Activated naive CD8-positive, alpha-beta T cell treated with anti-CD3 and anti-CD28 coated beads, Interleukin-2, amount 50 U/mL, for 24 hours (primary cell): ENCODE measurements at places on chromosomes 5 and 9.

- no peak overlapping the region for H3K27ac ChIP-seq
- no peaks in the 10 kb centered on the region for H3K27me3 ChIP-seq
- H3K4me3 ChIP-seq: no peak overlapping the region
- no peak for DNase-seq
- no peaks in the 10 kb centered on the region for H3K36me3 ChIP-seq
Observed at GRCh38 chr5:26518065-26518464, 520.3 kb downstream of the CDH9 start.

GRCh38 chr9:94785215-94786169, 59.0 kb downstream of the AOPEP start:
- H3K36me3 ChIP-seq: no peaks in the 10 kb centered on the region
- H3K4me1 ChIP-seq: peaks cover 5% of the 10 kb centered on the region
- H3K4me3 ChIP-seq: no peak overlapping the region
- H3K27me3 ChIP-seq: no peaks in the 10 kb centered on the region
- no peak overlapping the region for H3K27ac ChIP-seq

DNA sequence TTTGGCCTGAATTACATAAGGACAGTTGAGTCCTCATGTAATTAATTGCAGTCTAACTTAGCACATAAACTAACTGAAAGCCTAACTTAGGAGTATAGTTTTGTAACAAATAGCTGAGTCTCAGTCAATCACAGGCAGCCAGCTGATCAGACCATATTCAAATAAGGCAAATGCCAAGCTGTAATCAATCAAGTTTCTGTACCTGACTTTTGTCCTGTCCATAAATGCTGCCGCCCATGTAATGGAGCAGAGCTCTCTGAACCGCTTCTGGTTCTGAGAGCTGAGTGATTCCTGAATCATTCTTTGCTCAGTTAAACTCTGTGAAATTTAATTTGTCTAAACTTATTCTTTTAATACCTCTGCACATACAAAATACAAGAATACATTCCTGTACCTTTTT, 104.8 kb downstream of the TSSK1B start:
- H3K4me3 ChIP-seq: no peak overlapping the region
- no peak overlapping the region for H3K27ac ChIP-seq
- DNase-seq: no peak
- peaks cover 17% of the 10 kb centered on the region for H3K4me1 ChIP-seq
- H3K27me3 ChIP-seq: no peaks in the 10 kb centered on the region

DNA sequence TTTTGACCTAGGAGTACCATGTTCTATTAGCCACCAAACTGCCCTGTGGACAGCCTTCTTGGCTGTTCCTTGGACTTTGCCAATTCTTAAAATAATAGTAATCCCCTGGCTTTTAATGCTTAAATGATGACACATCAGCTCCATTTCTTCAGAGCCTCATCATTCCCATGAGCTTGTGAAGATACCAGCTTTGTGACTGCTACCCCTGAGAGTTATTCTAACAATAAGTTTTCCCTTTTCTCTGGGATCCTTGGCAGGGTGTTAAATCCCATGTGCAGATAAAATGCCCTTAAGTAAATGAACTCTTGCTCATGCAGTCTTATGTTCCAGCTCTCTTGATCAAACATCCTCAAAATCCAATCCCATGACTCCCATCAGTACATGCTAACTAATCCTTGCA, 415.3 kb downstream of the CETN3 start:
- no peak for DNase-seq
- no peak overlapping the region for H3K27ac ChIP-seq
- no peaks in the 10 kb centered on the region for H3K36me3 ChIP-seq
- H3K4me3 ChIP-seq: no peak overlapping the region
- no peaks in the 10 kb centered on the region for H3K27me3 ChIP-seq

- H3K27ac ChIP-seq: no peak overlapping the region
- H3K4me1 ChIP-seq: no peaks in the 10 kb centered on the region
- H3K27me3 ChIP-seq: no peaks in the 10 kb centered on the region
- no peak overlapping the region for H3K4me3 ChIP-seq
- DNase-seq: no peak
Observed at GRCh38 chr9:19759066-19759465, 29.8 kb downstream of the SLC24A2 start.

DNA sequence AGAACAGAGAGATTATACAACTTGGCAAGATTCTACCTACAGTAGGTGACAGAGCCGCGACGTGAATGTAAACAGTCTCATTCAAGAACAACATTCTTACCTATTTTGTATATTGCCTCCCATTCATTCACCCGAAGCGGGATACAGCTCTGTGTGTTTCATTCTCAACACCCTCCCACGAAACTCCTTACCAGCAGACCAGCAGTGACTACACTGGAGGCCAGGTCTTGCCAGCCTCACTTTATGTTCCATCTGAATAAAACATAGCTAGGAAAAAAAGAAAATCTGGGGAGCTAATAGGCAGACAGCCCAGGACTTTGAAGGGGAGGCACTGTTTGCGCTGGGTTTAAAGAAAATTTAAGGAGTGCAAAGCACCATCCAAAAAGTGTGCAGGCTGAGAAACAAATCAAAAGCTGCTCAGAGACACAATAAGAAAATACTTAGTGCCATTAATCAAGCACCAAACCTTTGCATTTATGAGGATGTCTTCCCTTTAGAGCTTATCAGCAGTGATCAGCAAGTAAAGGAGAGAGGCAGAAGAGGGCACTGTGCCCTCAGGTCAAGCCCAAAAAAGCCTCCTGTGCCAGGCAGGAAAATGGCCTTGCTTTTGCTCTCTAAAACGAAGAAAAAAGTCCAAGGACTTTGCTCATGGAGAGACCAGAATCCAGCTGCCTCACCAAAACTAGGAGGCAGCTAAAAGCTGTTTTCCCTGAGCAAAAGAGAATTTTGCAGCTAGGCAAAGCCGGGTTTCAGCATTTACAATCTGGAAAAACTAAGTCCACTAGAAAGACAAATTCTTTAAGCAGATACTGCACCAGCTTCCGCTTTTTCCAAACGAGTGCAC, 295.1 kb downstream of the BNC2 start:
- H3K4me3 ChIP-seq: no peak overlapping the region
- H3K27ac ChIP-seq: no peak overlapping the region
- no peak for DNase-seq
- no peaks in the 10 kb centered on the region for H3K36me3 ChIP-seq
- H3K4me1 ChIP-seq: no peaks in the 10 kb centered on the region
- no peaks in the 10 kb centered on the region for H3K27me3 ChIP-seq

DNA sequence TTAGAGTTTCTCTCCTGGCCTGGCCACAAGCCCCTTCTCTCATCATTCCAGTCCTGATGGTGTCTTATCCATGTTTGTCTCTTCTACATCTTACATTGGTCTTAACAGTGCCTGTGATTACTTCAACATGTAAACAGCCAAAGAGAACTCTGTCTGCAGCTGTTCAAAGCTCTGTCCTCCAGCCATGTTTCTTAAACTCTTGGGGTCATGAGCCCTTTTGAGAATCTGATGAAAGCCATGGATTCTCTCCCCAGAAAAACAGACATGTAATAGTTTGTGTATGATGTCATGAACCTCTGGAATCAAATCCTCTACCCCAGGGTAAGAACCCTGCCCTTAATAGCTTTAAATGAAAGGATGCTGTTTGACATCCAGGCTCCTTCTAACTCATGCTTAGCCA, 30.1 kb downstream of the MAMDC2 start:
- H3K4me1 ChIP-seq: no peaks in the 10 kb centered on the region
- DNase-seq: no peak
- no peak overlapping the region for H3K27ac ChIP-seq
- H3K27me3 ChIP-seq: peaks cover 4% of the 10 kb centered on the region
- H3K4me3 ChIP-seq: no peak overlapping the region

GRCh38 chr5:72324189-72324825, 4.1 kb downstream of the PTCD2 start:
- DNase-seq: no peak
- H3K4me3 ChIP-seq: no peak overlapping the region
- no peaks in the 10 kb centered on the region for H3K27me3 ChIP-seq
- peaks cover 15% of the 10 kb centered on the region for H3K4me1 ChIP-seq
- no peak overlapping the region for H3K27ac ChIP-seq

GRCh38 chr5:424301-425110, 18.5 kb upstream of the EXOC3 start:
- no peak for DNase-seq
- peaks cover 6% of the 10 kb centered on the region for H3K27me3 ChIP-seq
- no peak overlapping the region for H3K4me3 ChIP-seq
- H3K36me3 ChIP-seq: peaks cover 19% of the 10 kb centered on the region

GRCh38 chr9:37100327-37100726, 20.0 kb upstream of the ZCCHC7 start:
- no peak overlapping the region for H3K4me3 ChIP-seq
- H3K4me1 ChIP-seq: peaks cover 5% of the 10 kb centered on the region
- H3K36me3 ChIP-seq: no peaks in the 10 kb centered on the region
- no peaks in the 10 kb centered on the region for H3K27me3 ChIP-seq
- no peak for DNase-seq
- H3K27ac ChIP-seq: no peak overlapping the region

GRCh38 chr5:756865-757345, 27.6 kb downstream of the ZDHHC11B start:
- no peaks in the 10 kb centered on the region for H3K36me3 ChIP-seq
- peaks cover 8% of the 10 kb centered on the region for H3K27me3 ChIP-seq
- no peak overlapping the region for H3K27ac ChIP-seq
- H3K4me1 ChIP-seq: peaks cover 19% of the 10 kb centered on the region
- DNase-seq: no peak
- no peak overlapping the region for H3K4me3 ChIP-seq

DNA sequence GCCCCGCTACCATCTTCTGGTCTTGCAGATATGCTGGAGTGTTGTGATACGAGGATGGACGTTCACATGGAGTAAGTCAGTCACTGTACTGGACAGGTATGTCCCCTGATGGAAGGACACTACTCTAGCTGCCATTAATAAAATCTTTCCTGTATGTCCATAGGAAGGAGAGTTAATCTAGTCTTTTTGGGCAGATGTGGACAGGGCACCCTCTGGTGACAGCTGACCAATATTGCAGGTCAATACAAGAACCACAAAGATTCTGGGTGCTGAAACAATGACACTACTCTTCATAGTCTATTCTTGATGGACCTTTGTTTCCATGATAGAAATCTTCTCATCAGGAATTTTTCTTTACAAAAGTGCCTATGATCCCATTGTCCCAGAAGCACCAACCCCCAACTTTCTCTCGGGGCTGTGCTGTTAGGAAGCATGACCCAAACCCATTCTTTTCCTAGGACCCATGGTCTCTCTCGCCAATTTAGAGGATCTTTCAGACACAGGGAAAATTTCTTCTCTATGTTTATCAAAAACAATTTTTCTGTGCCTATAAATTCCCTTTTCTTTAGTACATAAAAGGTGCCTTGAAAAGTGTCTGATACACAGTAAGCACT, 376.9 kb downstream of the DTWD2 start:
- peak; percentile 2 for DNase-seq
- H3K27me3 ChIP-seq: no peaks in the 10 kb centered on the region
- no peaks in the 10 kb centered on the region for H3K36me3 ChIP-seq
- no peaks in the 10 kb centered on the region for H3K4me1 ChIP-seq
- H3K27ac ChIP-seq: no peak overlapping the region

- no peak overlapping the region for H3K27ac ChIP-seq
- peaks cover 27% of the 10 kb centered on the region for H3K4me1 ChIP-seq
- H3K4me3 ChIP-seq: peak overlapping the region; percentile 75
- no peaks in the 10 kb centered on the region for H3K36me3 ChIP-seq
Observed at GRCh38 chr9:106862110-106862820, 701 bp upstream of the ZNF462 start.

DNA sequence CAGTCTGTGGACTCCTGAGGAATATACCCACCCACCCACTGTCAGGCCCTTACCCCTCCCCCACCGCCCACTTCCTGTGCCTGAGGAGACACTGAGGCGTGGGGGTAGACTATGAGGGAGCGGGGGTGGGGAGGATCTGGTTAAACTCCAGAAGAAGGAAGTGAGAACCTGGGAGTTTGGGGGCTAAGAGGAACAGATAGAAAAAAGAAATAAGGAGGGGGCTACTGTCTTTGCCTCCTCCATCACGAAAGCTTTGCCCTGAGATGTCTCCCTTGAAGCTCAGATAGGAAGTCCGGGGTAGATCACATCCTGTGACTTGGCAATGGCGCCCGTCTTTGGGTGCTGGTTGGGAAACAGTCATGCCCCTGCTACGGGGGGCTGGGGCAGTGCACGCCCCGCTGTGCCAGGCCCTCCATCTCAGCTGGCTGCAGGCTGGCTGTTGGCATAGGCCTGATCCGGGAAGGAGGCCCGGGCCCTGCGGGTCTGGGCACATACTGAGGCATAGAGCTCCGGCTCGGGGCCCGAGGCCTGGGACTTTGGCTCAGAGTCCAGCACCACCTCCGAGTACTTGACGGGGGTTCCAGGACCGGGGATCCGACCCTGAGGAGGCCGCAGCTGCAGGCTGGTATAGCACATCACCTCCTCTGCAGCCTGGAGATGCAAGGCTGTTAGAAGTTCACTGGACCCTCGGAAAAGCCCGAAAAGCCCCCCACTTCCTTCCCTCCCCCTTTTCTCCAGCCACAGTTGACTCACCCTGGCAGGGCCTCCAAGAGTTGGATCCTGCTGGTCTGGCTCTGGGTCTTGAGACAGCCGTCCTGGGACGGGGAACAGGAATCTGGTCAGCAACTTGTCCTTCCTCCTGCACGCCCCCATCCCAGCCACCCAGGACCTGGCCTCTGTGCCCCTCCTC, 1.0 kb downstream of the SIT1 start:
- H3K27ac ChIP-seq: peak overlapping the region; percentile 94
- peaks cover 68% of the 10 kb centered on the region for H3K4me1 ChIP-seq
- H3K27me3 ChIP-seq: no peaks in the 10 kb centered on the region
- H3K36me3 ChIP-seq: no peaks in the 10 kb centered on the region
- peak; percentile 57 for DNase-seq

DNA sequence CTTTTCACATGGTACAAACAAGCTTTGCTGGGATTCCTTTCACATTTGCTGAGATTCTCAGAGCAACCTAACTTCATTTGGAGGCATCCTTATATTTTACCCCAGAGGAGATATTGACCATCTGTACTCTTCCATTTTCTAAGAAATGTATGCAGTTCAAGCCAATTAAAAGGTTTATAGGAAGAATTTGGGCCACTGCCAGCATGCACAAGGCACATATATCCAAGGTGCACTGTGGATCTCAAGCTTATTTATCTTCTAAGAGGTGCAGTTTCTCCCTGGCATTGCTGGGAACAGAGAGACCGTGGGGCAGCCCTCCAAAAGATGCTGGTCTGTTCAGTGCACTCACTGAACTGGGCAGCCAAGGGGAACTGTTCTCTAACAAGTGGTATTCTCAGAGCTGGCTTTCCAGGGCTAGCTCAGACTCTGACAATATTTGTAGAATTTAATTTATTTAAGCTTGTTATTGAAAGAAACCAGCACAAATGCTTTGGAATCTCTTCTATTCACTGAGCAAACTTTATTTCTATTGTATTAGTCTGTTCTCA, 213.3 kb downstream of the TENT4A start:
- H3K27me3 ChIP-seq: no peaks in the 10 kb centered on the region
- no peak for DNase-seq
- H3K27ac ChIP-seq: no peak overlapping the region
- H3K4me1 ChIP-seq: no peaks in the 10 kb centered on the region
- no peak overlapping the region for H3K4me3 ChIP-seq
- no peaks in the 10 kb centered on the region for H3K36me3 ChIP-seq

DNA sequence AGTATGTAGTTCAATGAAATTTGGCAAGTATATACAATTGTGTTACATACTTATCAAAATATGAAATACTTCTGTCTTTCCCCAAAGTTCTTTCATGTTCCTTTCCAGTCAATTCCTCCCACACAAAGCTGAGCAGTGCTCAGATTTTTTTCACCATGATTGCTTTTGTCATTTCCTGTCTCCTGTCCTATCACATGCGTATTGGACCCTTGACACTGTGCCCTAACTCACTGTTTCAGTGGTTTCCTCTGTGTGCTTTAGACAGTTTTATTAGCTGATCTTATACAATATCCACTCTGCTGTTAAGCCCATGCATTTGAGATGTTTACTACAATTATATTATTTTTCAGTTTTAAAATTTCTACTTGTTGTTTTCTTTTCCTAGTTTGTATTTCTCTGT, 463.6 kb upstream of the MEF2C start:
- H3K27me3 ChIP-seq: no peaks in the 10 kb centered on the region
- no peak overlapping the region for H3K27ac ChIP-seq
- DNase-seq: no peak
